ENCODE measurements at places on chromosomes 3 and 15.

GRCh38 chr15:41966414-41966812, 5.9 kb downstream of the EHD4 start:
- no peak for DNase-seq

GRCh38 chr3:82627733-82628132, 866.3 kb upstream of the GBE1 start:
- no peak for DNase-seq

DNA sequence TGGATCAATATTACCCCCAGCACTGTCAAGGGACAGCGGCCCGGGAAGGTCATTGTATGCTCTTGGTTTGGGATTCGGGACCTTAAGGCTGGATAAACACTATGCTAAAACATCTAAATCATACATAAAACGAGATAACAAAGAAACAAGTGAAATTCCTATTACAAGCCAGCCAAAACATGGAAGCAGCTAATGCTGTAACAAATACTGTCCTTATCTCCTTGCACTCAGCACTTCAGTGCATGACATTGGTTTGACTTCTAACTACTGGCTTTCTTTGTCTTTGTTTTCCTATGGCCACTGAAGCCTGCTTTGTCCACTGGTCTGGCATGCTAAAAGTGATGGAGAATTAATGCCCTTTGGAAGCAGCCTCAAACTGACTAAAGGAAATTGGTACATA, 516.4 kb upstream of the DPH6 start:
- no peak for DNase-seq

DNA sequence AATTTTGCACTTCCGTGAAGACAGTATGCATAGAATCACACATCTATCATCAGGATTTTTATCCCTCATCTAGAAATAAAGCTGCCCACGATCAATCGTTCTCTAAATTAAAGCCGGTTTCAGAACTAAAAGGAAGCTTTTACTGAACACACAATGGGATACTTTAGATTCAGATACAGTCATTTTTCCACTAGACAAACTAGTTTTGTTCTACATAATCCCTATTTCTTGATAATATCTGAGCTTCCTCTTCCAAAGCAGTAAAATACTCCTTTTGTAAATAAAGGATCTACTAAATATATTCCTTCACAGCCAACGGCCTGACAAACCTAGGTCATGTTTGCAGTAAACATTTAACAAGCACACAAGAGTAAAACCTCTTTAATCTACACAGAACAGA, 2.0 kb upstream of the GANC start:
- DNase-seq: no peak

GRCh38 chr3:177066068-177066467, 131.2 kb downstream of the TBL1XR1 start:
- no peak for DNase-seq

DNA sequence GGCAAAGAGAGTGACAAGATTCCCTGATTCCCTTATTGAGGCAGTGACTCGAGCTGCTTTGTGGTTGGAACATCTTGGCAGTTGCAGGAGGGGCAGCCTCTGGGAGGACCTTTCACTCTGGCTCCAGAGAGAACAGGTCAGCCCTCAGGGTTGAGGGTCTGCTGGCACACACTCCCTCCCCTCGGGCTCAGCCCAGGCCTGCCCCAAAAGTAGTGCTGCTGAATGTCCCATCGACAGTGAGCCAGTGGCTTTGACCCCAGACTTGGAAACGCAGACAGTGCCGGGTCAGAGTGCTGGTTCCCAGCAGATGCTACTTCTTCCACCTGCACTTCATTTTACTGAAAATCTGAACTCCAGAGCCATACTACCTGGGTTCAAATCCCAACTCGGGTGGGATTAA, 25.6 kb upstream of the ATP2B2 start:
- DNase-seq: no peak

GRCh38 chr3:175679568-175679967, 820.4 kb downstream of the NAALADL2 start:
- no peak for DNase-seq

All from NCI-H774 (cell line).